Adrenal gland (tissue), 19 donors: ENCODE measurements at places on chromosomes 1 and 21. TPM values are rescaled to one million over a fixed set of nuclear protein-coding genes. Genes with fewer than 3 reads are reported as not detected.
A peak's percentile ranks its signal among the peaks of the same experiment; 100 is the strongest.

GRCh38 chr1:62628506-62628905, 31.2 kb downstream of the ANGPTL3 start:
- DNase-seq, result no peak

The CFAP410 gene
- total RNA-seq, result 38.2 TPM

DNA sequence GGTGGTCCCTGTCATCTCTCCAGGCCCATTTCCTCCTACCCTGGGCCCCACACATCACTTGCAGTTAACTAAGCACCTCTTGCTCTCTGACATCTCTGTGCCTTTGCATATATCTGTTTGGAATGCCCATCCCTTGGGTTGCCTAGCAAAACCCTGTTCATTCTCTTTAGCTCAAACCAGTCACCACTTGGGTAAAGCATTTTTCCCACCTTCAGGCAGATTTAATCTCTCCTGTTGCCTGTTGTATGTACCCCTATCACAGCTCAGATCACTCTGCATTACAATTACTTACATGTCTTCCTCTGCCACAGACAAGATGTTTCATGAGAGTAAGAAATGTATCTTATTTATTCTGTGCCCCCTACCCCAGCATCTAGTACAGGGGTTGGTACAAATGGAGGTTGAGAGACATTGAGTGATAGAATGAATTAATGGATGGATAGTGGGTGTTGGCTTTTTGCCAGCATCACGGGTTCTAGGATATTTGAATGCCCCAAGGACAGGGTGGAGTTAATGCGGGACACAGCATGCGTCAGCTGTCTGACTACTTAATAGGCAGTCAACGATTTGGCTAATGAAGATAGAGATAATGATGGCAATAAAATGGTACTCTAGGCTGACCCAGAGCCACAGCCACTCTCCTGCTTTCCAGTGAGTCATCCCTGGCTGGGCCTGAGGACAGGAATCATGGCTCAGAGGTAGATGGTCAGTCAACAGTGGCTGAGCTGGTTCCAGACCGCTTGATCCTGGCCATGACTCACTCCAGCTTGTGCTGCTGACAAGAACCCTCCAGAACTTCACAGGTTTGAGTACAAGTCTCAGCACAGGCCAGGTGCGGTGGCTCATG, 6.5 kb downstream of the NR0B2 start:
- DNase-seq, result peak; percentile 86

The HFM1 gene
- total RNA-seq, result 0.83 TPM

The LINGO4 gene
- not detected for total RNA-seq

- peak; percentile 25 for DNase-seq
Observed at GRCh38 chr1:89125913-89126580, at the start of gene GBP2. GBP2 (minus strand) TSS chr1:89126114; CDS start chr1:89121966, 4,148 bp downstream.

DNA sequence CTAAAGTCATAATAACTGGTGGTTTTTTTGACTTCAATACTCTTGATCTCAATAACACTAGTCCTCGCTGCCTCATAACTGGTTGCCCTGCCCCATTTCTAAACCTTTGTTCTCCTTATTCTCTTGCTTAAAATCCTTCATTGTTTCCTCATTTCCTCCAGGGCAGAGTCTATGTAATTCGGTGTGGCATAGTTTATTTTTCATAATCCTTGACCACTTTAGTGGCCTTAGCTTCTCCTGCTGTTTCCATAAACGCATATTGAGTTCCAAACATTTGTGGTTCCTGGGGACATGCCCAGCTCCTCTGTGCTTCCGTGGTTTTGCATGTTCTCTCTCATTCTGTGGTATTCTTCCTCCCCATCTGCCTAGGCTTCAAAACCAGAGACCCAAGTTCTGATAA, 19.0 kb upstream of the TLCD4 start:
- DNase-seq, result no peak
